Fibroblast of skin of abdomen (primary cell): ENCODE measurements at places on chromosomes 4 and X.

DNA sequence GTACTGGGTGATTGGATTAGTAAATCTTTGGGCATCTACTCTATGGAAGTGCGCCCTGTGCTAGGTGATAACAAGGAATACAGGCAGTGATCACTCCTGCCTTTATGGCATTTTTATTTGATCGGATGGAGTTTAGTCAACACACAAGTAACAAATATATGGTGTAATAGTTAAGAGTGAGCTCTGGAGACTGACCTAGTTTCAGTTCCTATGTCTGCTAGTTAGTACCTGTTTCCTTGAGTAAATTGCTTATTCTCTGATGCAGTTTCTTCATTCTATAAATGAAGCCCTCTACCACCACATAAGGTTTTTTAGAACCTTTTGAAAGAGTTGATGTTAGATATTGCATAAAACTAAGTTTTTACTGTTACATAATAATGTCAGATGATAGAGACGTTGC, 134.6 kb downstream of the KDM6A start:
- no peak for DNase-seq

GRCh38 chr4:29596228-29596627, 1123.9 kb upstream of the PCDH7 start:
- no peak for DNase-seq

- no peak for DNase-seq
Measured at GRCh38 chr4:138239491-138239890, 2.7 kb downstream of the SLC7A11 start.

GRCh38 chr4:6342530-6343293, 73.1 kb downstream of the WFS1 start:
- DNase-seq, result no peak

DNA sequence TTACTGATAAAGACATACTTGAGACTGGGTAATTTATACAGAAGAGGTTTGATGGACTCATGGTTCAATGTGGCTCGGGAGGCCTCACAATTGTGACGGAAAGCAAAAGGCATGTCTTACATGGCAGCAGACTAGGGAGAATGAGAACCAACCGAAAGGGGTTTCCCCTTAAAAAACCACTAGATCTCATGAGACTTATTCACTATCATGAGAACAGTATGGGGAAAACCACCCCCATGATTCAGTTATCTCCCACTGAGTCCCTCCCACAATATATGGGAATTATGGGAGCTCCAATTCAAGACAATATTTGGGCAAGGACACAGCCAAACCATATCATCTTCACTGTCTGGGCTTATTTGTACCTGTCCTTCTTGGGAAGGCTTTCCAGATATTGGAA, 22.8 kb upstream of the MUC7 start:
- DNase-seq, result no peak

- DNase-seq, result no peak
Measured at GRCh38 chrX:46209768-46210167, 335.5 kb downstream of the ZNF674 start.

GRCh38 chr4:156941940-156942548, 29.6 kb downstream of the PDGFC start:
- DNase-seq, result peak; percentile 96

DNA sequence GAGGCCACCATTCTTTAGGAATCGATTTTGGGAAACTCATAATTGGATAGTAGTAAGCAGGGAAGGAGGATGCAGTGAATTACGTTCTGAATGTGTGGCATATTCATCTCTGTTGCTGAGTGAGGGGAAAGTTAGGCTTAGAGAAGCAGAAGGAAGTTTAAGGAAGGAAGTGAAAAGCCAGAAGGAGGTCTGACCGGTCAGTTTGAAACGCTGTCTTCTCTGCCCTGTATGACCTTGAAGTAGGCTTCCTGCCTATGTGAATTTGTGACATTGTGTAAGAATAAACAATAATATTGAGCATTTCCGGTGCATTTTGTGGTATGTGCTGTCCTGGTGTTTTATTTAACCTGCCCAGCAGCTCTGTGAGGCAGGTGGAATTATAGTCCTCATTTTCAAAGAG, 67.3 kb downstream of the PDLIM5 start:
- no peak for DNase-seq

DNA sequence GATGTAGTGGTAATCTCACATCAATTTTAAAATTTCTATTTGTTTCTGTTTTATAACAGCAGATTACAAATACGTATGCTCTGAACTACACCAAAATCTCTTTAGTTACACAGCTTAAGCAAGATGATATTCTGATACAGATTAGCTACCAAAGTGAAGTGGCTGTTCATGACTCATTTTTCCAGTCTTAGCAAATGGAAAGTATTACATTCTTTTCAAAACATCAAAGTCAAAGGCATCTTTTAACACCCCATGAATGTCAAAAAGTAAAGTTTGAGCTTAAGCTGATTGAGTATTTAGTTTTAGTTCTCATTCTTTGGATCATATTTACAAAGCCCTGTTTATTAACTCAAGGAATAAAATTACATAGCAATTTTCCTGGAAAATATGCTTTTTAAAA, 6.6 kb upstream of the HPGDS start:
- peak; percentile 22 for DNase-seq

GRCh38 chr4:73681776-73682175, 58.6 kb upstream of the CXCL8 start:
- DNase-seq, result no peak

DNA sequence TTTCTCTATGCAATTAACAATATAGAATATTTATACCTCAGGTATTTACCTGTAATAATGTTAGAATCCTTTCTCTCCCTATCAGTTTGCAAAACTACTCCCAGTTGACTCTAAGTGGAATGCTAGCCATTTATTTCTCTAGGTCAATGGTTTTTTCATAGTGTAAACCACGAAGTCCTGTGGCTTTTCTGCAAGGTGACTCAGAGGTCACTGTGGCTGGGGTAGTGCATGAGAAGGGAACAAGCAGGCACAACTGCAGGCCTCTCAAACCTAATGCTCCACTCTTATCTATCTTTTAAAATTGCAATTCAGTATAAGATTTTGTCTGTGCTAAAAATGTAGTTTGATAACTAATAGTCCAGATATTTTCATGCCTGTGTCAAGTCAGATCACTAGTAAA, 159.4 kb downstream of the ANTXR2 start:
- DNase-seq, result peak; percentile 42

GRCh38 chr4:105674011-105674410, 34.5 kb downstream of the INTS12 start:
- DNase-seq, result no peak

DNA sequence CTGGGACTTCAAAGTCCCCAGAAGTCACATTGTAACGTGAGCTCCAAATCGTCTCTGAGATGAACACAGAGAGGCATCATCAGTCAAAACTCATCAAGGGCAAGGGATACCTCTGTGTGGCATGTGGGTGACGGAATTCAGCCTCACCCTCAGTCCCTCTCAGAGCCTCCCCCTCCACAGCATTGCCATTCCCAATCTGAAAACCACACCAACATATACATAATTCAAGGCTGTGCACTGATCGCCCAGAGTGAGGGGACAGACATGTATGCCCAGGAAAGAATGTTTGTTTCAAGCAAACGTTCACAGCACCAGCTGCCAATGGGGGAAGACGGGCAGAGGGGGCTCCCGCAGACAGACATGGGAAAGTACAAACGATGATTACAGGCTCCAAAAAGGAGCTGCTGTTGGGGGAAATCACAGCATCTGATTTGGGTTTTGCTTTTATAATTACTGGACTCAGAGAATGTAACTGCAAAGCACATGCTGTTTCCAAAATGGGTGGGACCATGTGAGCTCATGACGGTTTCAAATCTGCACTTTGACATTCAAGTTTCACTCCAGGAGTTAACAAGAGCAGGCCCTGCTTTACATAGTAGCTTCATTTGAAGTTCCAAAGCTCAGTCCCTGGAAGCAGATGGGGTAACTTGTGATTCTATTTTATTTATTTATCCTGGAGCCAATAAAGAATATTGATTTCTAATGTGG, 88.3 kb downstream of the CLCN4 start:
- DNase-seq, result no peak
